Ecto neural progenitor cell (in vitro differentiated cells): ENCODE measurements at places on chromosomes 12 and 14.

DNA sequence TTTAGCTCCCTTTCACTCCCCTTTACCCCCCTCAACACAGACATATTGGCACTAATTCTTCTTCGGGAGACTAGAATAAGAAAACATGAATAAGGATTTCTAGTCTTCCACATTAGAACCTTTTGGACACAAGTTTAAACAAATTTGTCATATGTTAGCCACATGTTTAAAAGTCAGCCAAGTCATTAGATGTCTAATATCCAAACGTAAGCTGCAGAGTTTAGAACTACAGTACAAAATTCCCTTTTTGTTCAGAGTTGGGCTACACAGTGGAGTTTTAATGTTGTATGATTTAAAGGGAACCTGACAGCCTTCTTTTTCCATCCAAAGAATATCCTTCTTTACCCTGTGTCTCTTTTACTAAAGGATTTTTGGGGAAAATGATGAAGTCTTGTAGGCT is 79.8 kb downstream of the PDE6H start:
- no peak for DNase-seq

- no peak for DNase-seq
Measured at GRCh38 chr14:75322746-75323145, 44.1 kb downstream of the FOS start.

GRCh38 chr12:5507401-5507935 is 75.6 kb downstream of the NTF3 start:
- DNase-seq: peak; percentile 22

GRCh38 chr12:112319395-112319794 is 62.8 kb downstream of the HECTD4 start:
- no peak for DNase-seq

- DNase-seq: no peak
Measured at GRCh38 chr12:64691227-64691794, 67.9 kb downstream of the GNS start.

- DNase-seq: no peak
Measured at GRCh38 chr12:132724506-132725241, 14.0 kb downstream of the PGAM5 start.
